Mammary epithelial cell (primary cell): ENCODE measurements at places on chromosomes 6 and 20. TPM values are rescaled to one million over a fixed set of nuclear protein-coding genes. Genes with fewer than 3 reads are reported as not detected.

GRCh38 chr20:35539756-35540212, 2.1 kb upstream of the ERGIC3 start:
- DNase-seq = no peak

The BMP5 gene
- polyA plus RNA-seq = not detected

The SLC17A3 gene
- not detected for polyA plus RNA-seq

GRCh38 chr20:1210501-1210900, 7.2 kb downstream of the C20orf202 start:
- DNase-seq = no peak

The SYCP2 gene
- polyA plus RNA-seq = 0.24 TPM

GRCh38 chr6:26025894-26026832, 61.1 kb upstream of the HFE start:
- DNase-seq = peak; percentile 92

DNA sequence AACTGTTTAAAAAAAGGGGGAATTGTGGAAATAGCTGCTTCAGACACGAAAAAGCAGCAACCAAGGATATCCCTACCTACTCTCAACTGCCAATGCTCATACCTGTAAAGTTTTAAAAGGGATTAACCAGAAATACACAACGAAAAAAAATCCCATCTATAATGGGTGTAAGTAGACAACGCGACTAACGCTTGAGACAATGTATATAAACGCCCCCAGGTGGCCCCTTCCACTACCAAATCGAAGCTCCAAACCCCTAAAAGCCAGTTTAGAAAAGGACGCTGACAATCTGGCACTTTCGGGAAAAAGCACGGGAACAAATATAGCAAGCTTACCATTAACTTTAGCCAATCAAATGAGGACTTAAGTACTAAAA, 94.5 kb upstream of the BTN3A2 start:
- DNase-seq = no peak

DNA sequence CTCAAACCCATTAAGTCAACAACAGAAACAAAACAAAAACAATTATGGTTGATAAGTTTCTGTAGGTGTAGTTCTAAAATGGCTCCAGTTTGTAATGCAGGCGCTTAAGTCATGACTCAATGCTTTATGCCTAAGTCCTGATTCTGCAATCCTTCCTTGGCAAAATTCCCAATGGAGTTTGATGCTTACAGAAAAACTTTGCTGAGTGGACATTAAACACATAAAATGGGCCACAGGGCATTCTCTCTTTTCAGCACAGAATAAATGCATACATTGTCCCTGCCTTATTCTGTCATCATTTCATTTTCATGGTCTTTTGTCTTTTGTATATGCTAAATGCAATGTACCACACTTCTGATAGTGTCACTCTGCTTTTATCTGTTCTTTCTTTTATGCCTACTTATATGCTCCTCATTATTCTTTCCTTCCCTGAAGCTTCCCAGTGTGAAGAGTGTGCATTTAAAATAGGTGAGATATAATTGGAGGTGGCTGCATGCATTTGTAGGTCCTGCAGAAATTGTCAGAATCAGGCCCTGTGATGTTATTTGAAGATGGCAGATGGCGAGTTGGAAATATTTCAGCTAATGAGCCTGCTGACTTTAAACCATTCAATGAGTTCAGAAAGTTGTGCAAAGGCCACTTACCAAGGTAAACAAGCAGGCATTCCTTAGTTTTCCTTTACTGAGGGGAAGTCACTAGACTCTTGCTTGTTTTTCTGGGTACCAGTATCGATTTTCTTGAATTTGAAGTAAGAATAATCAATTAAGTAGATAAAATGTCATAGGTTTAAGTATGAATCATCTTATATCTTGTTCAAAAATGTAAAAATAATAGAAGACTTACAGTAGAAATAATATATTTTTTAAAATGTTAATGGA, 313.1 kb downstream of the TRDN start:
- peak; percentile 2 for DNase-seq

- DNase-seq = no peak
Measured at GRCh38 chr20:63117661-63118302, 98.1 kb downstream of the YTHDF1 start.

- no peak for DNase-seq
Measured at GRCh38 chr6:128156321-128157111, 255.7 kb upstream of the THEMIS start.

DNA sequence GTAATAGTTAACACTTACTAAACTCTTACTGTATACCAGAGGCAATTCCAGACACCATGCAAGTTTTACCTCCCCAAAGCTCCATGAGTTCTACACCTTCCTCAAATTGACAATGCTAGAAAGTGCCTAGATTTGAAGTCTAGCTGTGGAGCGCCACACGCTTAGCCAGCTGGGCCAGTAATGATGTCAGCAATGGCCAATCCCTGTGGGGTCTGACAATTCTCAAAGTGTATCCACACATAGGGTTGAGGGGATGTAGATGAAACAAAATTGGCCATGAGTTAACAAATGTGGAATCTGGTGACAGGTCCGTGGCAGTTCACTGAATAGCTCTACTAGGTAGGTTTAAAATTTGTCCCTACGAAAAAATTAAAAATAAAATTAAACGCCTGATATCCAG, 1.3 kb downstream of the ZNF343 start:
- DNase-seq = no peak

DNA sequence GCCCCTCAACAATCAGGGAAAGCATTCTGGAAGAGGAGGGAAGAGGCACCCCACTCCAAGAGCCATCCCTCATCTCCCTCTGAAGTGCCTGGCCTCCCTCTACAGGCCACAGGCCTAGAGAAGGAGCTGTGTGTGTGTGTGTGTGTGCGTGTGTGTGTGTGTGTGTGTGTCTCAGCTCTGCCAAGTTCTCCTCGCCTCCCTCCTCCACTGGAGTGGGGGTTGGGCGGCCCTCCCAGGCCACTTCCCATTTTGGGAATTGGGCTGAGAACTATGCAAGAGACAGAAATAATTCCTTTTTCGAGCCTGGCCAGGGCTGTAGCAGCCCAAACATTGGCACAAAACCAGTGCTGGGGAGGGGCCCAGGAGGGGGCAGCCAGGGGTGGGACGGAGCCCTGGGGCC, 35.7 kb downstream of the KCNB1 start:
- DNase-seq = no peak

The CALHM4 gene
- 0.24 TPM for polyA plus RNA-seq

The ADGRF4 gene
- 9.4 TPM for polyA plus RNA-seq

DNA sequence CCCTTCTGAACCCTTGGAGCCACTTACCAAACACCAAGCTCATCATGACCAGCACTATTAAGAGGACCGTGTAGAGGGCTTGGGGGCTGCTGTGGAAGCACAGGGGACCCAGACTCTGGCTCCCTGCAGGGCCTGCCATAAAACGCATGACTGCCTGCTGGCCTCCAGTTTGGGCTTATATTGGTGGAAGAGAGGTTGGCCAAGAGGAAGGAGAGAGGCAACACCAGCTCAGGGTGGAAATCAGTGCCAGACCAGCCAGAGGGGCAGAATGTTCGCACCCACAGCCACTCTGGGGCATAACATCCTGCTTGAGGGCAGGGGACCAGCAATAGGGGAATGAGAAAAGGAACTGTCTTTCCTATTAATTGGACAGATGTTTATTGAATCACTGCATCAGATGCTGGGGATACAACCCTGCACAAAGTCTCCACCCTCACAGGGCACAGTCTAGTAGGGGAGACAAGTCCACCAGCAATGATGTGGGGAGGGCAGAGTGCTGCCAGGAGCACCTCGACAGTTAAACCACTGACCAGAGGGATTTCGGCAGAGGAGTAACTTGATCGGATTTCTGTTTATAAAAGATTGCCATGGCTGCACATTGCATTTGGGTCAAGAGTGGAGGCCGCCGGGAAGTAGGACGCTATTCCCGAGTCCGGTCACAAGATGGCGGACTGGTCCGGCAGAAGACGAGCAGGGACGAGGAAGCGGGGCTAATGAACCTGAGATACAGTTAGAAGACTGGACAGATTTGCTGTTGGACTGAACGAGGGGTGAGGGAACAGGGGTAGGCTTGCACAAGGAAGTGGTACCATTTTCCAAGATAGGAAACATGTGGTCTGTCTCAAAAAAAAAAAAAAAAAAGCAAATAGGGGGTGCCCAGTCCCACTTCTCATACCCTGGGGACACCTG, at the start of gene LY6G5C:
Gene LY6G5C, minus strand, starts transcription at position 842 of the 909 bp plus-strand sequence. Its CDS starts 694 bp downstream, at position 148.
- peak; percentile 69 for DNase-seq

DNA sequence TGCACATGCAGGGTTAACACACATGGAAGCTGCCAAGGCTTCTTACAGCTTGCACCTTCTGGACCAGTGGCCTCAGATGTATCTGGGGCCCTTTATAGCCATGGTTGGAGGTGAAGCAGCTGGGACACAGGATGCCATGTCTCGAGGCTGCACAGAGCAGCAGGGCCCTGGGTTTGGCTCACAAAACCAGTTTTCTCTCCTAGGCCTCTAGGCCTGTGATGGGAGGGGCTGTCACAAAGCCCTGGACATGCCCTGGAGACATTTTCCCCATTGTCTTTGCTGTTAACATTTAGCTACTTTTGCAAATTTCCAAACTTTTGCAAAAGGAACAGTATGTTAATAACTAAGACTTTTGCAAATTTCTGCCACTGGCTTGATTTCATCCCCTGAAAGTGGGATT, 18.2 kb upstream of the GSTA1 start:
- no peak for DNase-seq

The CCN6 gene
- polyA plus RNA-seq = 20.3 TPM

- DNase-seq = peak; percentile 72
Measured at GRCh38 chr20:25309395-25310267, 61.7 kb downstream of the PYGB start.

DNA sequence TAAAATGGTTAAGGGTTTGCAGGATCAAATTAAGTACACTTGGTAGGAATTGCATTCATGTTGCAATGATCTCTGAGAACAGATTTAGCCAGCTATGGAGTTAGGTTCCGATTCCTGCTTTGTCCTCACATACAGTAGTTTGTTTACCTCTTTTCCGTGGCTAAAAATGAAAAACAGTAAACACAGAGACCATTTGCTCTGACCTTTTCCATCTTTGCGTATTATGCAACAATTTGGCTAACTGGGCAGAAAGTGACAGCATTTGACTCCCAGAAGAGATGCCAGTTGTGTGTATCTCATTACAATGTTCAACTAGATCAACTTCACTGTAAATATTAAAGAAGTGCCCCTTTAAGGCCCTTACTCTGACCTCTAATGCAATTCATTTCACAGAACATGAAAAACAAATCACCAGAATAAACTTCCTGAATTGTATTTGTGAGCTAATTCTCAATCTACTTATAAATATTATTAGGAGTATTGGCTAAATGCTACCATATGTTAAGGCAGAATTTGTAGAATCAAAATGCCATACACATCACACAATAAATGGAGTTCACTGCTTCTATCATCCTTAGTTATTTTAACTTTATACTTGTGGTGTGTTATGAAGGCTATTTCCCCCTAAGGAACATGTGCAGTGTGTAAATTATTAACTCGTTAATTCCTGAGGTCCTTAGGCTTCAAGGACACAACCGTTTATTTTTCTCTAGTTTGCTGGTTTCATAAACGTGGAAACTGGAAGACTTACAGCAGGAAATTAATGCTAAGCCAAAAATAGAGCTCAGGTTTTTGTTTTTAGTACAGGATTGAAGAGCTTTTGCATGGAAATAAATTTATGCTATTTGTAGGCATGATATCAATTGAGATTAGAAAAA, 380.7 kb upstream of the CITED2 start:
- DNase-seq = no peak

The GPX5 gene
- not detected for polyA plus RNA-seq

GRCh38 chr6:128713461-128713860, 169.5 kb upstream of the LAMA2 start:
- no peak for DNase-seq

The DDO gene
- 0.40 TPM for polyA plus RNA-seq
